ENCODE measurements at places on chromosomes 2 and 18.

- no peak for DNase-seq
Observed at GRCh38 chr18:32443706-32444215, 26.9 kb downstream of the GAREM1 start.

DNA sequence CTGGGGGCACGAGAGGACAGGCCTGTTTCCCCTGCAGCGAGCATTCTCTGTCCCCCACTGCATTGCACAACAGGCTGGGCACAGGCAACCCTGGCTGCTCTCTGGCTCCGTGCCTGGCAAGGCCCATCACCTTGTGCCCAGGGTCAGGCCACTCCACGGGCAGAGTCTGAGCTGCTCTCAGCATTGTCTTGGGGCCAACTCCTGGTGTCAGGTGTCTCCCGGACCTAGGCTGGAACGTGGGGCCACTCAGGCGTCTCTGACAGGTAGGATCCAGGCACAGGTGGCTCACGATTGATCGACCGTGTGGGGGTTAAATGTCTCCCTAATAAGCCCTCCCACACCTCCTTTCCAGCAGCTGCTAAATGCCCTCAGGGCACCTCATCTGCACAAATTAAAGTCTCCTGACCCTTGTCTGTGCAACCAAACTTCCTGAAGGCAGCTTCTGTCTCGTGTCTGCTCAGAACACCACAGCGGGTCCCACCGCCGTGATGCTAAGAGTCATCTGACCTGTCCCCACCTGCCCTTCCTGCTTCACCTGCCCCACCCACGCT lies 66.6 kb upstream of the GPC1 start:
- DNase-seq: no peak

DNA sequence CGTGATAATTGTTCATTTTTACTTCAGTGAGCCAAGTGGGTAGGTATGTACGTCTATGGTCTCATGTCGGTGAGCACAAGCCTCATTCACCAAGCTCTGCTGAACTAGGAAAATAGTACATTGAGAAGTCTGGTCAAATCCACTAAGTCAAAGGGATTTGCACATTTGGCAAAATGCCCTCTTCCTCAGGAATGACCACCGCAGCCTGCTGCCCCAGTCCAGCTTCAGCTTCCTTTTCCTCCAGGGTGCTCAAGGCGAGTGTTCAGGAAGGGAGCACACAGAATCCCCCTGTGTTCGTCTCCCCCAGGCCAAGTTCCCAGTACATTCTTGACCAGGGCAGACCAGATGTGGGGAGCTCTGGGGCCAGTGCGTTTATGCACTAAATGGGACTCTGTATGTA lies 23.0 kb downstream of the TCF7L1 start:
- no peak for DNase-seq

- no peak for DNase-seq
Observed at GRCh38 chr2:128502200-128502599, 183.5 kb upstream of the HS6ST1 start.

- no peak for DNase-seq
Observed at GRCh38 chr2:3981446-3981987, 278.1 kb downstream of the DCDC2C start.

DNA sequence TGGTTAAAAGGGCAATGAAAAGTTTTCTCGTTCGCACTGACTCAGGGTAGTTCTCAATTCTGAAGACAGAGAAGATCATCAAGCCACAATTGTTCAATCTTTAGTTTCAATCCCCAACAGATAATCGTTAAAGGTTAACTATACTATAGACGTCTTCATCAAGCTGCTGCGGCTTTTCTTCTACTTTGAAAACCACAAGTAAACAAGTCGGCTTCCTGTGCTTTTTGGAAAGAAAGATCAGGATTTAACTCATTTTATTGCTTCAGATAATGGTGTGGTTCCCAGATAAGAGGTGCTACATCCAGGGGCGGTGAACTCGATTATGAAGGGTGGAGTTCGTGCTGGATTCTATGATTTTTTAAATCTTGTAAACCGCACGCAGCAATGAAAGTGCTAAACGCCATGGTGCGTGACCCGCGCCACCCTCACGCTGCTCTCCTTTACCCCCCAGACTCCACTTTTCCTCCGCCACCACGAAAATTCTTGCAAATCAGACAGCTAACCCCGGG lies 545 bp upstream of the CDCA7 start:
- DNase-seq: no peak

DNA sequence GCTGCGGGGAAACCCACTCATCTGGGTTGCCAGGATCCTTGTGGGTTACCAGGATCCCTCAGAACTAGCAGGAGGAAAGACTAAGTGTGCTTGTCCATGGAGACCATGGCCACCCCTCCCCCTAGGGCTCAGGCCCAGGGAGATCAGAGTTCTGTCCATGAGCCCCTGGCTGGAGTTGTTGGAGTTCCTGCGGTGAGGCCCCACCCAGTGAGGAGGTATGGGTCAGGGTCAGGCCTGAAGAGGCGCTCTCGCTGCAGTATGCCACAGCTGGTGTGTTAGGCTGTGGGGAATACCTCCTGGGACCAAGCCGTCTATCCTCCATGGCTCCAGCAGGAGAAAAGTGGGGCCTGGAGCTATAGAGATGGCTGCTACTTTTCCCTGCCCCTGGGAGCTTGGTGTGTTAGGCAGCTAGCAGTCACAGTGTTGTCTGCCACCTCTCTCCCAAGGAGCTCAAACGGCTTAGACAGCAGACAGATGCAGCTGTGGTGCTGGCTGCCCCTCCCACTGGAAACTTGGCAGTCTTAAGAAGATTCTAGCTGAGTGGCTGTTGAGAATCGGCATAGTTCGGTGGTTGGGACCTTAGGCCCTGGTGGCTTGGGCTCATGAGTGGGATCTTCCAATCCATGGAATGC lies 240.3 kb upstream of the CELF4 start:
- no peak for DNase-seq

- no peak for DNase-seq
Observed at GRCh38 chr2:15112216-15112615, 448.9 kb downstream of the NBAS start.

DNA sequence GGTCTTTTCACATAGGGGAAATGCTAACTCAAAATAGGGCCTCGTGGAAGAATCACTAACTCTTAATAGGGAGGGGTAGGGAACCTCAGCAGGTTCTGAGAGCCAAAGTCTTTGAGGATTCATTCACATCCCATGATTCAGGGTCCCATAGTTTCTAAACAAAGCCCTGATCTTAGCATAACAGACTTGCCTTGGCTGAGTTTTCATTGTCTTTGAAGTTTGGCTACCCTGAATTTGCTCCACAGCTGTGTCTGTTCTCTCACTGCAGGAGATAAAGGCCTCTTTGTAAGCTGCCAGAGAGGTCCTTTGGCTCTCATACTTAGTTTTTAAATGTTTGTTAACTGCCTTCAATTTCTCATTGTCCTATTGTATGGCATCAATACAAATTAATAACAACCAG lies 54.5 kb downstream of the ZDBF2 start:
- DNase-seq: no peak

- DNase-seq: no peak
Observed at GRCh38 chr2:216916956-216917650, 57.2 kb upstream of the TNP1 start.

- DNase-seq: peak; percentile 52
Observed at GRCh38 chr2:165794536-165794928, 485 bp upstream of the GALNT3 start.

DNA sequence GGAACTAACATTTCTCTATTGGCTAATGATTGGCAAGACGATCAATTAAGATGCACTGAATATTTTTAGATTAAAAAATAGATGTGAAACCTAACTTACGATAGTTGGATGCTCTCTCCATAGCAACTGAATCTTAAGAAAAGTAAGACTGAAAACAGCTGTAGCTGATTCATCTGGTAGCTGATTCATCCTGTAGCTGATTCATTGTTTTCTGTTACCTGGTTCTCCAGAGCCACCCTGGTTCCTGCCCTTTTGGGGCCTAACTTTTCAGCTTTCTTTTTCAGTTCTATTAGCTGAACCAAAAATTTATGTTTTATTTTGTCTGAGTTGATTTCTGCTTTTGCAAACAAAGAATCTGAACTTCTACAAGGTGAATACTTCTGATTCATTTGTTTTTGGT lies 22.7 kb upstream of the SPR start:
- DNase-seq: peak; percentile 50

GRCh38 chr2:160141419-160141818 lies 58.7 kb downstream of the ITGB6 start:
- no peak for DNase-seq

- no peak for DNase-seq
Observed at GRCh38 chr2:181275643-181276070, 181.5 kb upstream of the ITGA4 start.

GRCh38 chr2:170411660-170412059 lies 233.7 kb downstream of the MYO3B start:
- no peak for DNase-seq

DNA sequence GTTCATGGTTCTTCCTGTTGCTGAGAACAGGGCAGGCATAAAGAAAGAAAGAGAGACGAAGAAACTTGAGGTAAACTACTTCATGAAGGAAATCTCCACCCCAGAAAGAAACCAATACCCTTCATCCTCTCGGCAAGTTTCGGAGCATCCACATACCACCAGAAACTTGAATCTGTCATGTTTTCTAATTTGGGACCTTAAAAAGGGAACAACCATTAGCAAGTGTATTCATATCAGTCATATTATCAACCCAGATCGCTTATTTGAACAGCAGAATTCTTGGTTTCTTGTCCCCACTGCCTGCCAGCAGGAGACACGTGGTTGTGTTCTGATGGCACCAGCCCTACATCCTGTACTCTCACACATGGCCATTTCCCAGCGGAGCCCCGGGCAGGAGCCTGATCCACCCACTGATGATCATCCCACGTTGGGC lies 53.2 kb upstream of the FZD7 start:
- DNase-seq: no peak

DNA sequence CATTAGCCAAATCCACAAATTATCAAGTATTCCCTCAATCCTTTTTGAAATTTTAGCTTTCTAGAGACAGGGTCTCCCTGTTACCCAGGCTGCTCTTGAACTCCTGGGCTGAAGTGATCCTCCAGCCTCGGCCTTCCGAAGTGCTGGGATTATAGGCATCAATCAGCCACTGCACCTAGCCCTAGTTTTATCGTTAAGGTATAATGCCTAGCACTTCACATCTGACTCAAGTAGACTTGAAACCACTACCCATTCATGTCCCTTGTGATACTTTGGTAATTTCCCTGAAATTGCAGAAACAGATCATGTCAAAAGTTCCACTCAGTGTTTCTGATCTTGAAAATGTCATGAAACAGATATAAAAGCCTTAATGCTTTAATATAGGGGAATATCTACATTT lies 26.3 kb downstream of the MEX3C start:
- DNase-seq: no peak

- DNase-seq: peak; percentile 58
Observed at GRCh38 chr2:127400897-127401756, 13.4 kb upstream of the MAP3K2 start.

GRCh38 chr2:39728941-39729351 lies 50.1 kb downstream of the THUMPD2 start:
- DNase-seq: peak; percentile 21

- DNase-seq: no peak
Observed at GRCh38 chr2:96759548-96759947, 1.2 kb upstream of the CNNM4 start.

- no peak for DNase-seq
Observed at GRCh38 chr2:10132996-10133647, 10.6 kb downstream of the RRM2 start.

DNA sequence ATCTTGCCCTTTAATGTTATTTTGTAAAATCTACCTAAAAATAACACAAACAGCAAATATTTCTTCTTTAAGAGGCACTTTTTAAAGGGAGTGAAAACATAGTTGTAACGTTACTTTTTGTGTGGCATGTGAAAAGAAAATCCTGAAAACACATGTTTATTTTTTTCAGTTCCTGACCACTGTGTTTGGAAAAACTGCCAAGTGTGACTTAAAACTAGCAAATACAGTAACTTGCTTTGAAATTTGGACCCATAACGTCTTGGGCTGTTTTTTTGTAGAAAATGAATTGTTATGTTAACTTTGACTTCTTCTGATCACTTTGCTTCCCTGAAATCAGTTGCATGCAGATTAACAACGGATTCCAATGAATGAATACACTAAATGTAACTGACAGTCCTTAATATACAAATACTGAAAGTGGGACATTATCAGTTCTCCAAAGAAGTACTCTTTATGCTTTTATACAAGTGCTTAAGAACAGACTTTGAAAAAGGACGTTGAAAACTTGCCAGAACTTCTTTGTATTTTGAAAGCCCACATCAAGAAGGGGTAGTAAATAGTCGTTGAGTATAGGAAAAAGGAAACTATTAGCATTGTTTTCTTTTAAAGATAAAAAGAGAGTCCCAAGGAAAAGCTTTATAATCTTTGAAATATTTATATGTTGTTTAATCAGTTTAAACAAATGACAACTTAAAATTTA lies 96.1 kb upstream of the ZEB2 start:
- DNase-seq: no peak

DNA sequence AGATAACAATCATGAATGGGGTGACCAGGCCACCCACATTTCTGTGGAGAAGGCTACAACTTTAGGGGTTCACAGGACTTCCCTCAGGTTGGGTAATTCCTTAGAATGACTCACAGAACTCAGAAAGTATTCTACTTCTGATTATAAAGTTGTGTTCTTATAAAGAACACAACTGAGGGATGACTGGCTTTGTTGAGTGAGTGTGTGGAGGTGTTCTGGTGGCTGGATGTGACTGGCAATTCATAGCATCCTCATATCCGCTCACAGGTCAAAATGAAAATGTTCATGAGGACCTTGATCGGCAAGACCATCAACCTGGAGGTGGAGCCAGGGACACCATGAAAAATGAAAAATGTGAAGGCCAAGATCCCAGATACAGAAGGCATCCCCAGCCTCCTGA lies 143.3 kb upstream of the CAB39 start:
- DNase-seq: no peak

DNA sequence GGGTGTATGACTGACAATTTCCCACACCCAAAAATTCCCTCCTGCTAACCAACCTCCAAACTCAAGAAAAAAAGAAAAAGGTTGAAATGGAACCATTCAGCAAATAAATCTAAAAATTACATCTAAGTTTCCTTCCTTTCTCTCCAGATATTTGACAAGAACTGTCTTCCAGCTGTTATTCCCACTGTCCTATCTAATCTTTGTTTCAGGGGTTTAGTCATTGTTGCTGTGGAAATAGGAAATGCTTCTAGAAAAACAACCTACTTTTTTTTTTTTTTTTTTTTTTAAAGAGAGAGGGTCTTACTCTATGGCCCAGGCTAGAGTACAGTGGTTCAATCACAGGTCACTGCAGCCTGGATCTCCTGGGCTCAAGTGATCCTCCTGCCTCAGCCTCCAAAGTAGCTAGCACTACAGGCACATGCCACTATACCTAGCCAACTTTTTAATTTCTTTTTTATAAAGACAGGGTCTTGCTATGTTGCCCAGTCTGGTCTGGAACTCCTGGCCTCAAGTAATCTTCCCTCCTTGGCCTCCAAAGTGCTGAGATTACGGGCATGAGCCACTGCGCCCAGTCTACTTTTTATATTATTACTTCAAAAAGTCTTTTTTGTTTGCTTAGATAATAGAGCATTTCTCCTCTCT lies 88.1 kb downstream of the ITSN2 start:
- DNase-seq: no peak

Measured in stimulated activated CD4-positive, alpha-beta T cell treated with anti-CD3 and anti-CD28 coated beads, Interleukin-4, amount 100 ng/mL, for 24 hours (primary cell).